ENCODE measurements at places on chromosomes 1 and 21.

DNA sequence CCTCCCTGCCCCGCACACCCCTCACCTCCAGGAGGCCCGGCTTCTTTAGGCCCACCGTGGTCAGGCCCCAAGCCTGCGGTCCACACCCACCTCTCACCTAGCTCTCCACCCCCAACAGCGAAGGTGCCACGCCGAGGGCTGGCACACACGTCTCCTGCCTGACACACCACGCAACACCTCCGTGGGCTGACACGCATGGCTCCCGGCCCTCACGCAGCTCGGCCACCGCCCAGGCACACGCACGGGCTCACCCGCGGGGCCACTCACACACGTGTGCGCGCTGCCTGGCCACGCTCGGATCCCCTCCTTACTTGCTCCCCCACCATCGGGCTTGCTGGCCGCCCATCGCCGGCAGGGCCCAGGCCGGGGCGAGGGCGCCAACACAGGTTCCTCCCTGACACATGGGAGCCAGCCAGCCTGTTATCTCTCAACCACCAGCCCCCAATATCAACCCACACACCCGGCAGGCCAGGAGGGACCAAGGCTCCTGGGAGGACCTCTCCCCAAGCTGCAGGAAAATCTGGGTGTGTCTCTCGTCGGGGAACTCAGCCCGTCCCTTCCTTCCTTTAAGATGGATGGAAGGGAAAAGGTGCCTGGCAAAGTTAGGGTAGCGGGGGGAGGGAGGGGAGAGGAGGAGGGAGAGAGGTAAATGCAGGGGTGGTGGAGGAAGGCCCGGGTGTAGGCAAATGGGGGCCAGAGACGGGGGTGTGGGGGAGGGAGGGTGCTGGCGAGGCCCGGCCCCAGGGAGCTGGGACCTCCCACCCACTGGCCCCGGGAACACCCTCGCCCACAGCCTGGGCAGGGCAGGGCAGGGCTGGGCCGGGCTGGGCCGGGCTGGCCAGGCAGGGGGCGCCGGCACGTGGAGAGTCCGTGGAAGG, 546 bp downstream of the ELOVL1 start:
- peak; percentile 46 for DNase-seq

GRCh38 chr1:111570781-111571181, 48.8 kb upstream of the RAP1A start:
- DNase-seq: peak; percentile 35

GRCh38 chr1:222441066-222441465, 106.8 kb downstream of the HHIPL2 start:
- no peak for DNase-seq

GRCh38 chr1:16091296-16091695, 17.8 kb upstream of the FAM131C start:
- DNase-seq: no peak

- no peak for DNase-seq
These were observed 12.7 kb upstream of the IFI16 start for GRCh38 chr1:158996998-158997397.
